Omental fat pad (tissue), 4 donors: ENCODE measurements at places on chromosomes 4 and X.

DNA sequence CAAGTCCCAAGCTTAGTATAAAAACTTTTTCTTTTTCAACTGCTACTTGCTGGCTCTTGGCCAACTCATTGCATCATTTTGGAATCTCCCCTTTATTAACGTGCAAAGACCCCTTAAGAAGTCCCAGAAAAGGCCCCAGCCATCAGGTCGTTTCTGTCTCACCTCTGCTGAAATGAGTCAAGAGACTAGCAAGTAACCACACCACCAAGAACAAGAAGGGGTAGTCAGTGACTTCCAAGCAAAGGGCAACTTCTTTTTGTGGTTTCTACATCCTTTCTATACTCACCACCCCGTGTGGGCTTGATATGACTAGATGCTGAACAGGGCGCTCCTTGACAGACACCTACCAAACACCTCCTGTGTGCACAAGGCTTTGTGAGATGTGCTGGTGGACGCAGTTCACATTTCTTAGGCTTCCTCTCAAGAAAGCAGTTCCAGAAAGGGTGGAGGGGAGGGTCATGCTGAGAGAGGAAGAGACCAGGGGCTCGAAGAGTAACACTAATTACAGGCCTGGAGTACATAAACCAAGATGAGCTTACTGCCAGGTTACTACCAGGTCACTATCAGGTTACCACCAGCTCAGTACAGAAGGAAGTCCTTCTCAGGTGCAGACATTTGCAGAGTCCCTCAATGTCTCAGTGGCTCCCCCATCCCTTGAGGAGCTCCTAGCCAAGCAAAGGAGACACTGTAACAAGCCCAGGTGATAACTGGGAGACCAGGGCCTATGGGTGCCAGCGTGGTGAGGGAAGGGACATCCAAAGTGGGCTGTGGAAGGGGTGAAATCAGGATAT lies 19.3 kb downstream of the JAKMIP1 start:
- DNase-seq = no peak

GRCh38 chrX:16671005-16671404 lies 21.0 kb downstream of the S100G start:
- DNase-seq = no peak

DNA sequence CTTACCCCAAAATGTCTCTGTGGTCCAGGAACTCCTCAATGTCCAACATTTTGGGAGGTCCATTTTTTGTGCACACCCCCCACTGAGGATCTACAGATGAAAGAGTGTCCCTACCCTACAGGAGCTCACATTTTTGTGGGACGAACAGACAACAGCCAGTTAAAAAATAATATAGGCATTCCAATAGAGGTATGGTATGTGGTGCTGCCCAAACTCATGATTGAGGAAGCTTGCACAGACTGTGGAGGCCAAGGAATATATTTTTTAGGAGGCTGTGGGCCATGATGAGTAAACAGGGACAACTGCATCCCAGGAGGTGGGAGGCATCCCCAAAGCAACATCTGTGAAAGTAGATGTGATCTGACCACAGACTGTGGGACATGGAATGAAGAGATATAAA lies 181.0 kb upstream of the HCCS start:
- no peak for DNase-seq

- DNase-seq = no peak
These were observed 40.6 kb downstream of the FAM149A start for GRCh38 chr4:186144946-186145569.

GRCh38 chrX:151393514-151393913 lies 3.5 kb upstream of the VMA21 start:
- no peak for DNase-seq

DNA sequence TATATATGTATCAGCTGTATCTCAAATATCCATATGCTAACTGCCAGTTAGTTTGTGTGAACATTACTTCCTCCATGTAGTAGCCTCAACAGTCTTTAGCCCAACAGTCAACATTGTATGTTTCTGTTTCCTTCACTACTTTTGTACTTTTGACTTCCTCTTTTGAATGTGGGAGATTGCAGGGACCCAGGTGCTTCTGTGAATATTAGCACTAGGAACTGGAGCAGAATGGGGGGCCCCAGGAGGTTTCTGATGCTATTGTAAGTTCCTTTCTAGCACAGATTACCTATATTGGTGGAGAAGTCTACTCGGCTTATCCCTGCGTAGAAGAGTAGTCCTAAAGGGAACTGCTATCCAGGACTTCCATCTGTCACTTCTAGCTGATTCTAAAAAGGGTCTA lies 2.3 kb downstream of the PLAC8 start:
- no peak for DNase-seq

GRCh38 chr4:102878901-102879300 lies 10.1 kb downstream of the CISD2 start:
- DNase-seq = no peak

DNA sequence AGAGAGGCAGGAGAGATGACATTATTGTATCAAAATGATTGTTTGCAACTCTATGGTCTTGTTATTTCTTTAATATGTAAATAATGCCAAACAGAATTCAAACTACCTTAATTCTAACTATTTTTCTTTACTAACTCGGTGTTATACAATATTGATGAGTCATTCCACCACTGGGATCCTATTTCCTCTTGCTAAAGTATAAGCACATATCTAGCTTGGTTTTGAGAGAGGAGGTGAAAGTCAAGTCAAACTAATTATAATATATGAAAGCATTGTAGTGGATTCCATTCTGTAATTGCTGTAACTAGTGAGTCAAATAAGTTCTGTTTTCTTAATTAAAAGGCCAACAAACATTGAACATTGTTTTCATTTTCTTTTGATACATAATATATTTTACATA lies 837.6 kb downstream of the PDHA2 start:
- no peak for DNase-seq

- DNase-seq = no peak
These were observed 79.4 kb upstream of the PITX2 start for GRCh38 chr4:110702326-110702725.

DNA sequence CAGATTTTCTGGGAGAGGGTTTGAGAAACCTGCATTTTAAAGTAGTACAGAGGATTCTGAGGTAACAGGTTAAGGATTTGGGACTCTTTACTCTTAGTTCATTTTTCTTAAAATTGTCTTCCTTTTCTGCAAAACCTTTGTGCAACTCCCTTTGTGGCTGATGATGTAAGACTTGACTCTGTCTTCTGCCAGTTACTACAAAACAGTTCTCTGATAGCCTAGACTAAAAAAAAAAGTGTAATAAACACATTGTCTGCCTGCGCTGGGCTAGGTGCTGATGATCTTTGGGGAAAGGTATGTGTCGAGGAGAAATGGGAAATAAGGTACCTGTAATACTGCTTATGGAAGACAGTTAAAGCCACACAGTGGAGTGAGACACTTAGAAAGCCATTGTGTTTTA lies 28.7 kb downstream of the IL13RA1 start:
- DNase-seq = no peak

DNA sequence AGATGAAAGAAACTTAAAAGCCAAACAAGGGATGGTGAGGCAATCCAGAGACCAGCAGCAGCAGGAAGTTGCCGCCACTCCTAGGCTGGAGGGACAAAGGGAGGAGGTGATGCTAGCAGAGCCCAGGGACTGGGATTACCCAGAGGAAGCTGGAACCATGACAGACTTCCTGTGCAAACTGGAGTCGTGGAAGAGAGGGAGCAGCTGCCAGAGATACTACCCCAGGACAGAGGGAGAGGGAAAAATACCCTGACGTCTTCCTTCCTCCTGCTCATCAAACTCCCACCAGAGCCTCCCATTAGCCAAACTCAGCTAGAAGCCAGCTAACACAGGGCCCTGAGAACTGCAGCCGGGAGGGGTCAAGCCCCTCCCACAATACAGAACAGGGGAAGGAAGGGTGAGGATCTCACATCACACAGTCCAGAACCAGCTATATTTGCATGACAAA lies 101.2 kb upstream of the KLF3 start:
- DNase-seq = no peak

DNA sequence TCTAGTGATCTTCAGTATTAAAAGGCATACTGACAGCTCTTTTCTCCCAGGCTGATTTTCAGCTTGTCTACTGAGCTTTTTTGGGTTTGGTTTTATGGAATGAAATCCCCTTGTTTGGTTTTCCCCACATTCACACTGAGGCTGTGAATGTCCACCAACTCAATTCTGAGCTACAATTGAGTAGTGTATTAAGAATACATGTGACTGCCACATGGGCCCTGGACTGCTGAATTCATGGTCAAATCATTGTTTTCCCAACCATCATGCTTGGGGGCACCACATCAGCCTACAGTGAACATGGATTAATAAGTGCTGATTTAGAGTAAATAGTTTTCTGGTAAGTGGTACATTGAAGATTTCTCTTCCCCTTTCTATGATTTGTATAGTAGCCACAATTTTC lies 32.4 kb downstream of the RTL9 start:
- DNase-seq = no peak

DNA sequence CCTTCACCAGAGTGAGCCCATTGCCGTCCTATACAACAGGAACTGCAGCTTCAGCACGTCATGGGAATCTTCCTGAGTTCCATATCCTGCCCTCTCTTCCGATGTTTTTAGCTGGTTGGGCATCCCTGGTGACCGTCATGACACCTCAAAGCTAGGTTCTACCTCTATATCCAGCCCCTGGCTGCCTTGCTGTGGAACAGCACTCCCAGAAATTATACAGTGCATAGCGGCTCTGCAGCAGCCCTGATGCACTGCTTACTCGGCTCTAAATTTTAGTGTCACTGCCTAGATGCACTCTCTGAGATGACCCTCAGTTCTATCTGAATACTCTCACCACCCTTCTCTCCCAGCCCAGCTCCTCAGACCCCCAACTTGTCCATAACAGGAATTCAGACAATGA lies 44.3 kb downstream of the ARHGEF38 start:
- no peak for DNase-seq

GRCh38 chr4:19329631-19330030 lies 922.1 kb upstream of the SLIT2 start:
- DNase-seq = no peak

DNA sequence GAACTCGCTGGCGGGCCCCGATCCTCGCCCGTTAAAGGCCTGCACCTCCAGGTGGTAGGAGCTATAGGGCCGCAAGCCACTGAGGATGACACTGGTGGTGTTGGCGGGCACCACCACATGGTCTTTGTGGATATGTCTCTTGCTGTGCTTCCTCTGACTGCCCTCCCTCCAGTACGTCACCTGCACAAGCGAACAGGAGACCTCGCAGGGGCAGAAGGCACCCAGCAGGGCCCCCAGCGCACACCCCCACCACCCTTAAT lies 20.7 kb downstream of the L1CAM start:
- DNase-seq = no peak

DNA sequence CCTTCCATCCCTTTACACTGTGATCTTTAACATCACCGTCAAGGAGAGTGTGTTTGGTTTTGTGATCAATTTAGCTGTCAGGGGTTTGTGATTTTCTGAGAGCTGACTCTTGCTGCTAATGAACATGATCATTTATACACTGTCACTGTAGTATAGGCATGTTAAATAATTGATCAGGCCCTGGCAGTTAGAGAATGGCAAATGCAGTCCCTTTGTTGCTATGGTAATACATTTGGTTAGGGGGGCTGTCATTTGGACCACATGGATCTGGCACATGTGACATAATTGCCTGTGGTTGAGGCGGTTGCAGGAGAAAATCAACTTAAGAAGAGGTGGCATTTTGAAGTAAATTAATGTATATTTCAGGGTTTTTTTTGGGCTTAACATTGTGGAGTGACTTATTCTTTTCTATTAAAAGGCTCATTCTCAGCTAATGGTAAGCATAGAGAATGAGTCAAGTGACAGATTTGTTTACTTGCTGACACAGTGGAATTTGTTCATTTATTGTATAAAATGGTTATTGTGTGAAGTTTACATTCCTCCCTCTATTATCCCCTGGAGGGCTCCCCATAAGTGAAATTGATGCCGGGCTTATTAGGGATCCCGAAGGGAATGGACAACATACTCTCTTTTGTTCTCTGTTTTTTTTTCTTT lies 114.0 kb downstream of the FHIP1A start:
- no peak for DNase-seq

DNA sequence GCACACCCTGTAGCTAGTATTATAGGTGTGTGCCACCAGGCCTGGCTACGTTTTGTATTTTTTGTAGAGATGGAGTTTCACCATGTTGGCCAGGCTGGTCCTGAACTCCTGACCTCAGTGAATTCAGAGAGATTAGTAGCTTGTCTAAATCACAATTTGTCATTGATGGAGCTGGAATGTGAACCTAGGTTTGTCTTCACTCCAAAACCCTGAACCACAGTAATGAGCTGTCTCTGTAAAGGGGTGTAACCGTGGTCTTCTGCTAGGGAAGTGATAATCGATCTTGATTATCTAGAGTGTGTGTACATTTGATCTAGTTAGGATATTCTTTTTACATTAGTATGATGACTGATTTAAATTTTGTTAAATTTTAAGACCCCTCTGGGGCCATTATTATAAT lies 8.3 kb downstream of the ARHGAP10 start:
- DNase-seq = no peak

DNA sequence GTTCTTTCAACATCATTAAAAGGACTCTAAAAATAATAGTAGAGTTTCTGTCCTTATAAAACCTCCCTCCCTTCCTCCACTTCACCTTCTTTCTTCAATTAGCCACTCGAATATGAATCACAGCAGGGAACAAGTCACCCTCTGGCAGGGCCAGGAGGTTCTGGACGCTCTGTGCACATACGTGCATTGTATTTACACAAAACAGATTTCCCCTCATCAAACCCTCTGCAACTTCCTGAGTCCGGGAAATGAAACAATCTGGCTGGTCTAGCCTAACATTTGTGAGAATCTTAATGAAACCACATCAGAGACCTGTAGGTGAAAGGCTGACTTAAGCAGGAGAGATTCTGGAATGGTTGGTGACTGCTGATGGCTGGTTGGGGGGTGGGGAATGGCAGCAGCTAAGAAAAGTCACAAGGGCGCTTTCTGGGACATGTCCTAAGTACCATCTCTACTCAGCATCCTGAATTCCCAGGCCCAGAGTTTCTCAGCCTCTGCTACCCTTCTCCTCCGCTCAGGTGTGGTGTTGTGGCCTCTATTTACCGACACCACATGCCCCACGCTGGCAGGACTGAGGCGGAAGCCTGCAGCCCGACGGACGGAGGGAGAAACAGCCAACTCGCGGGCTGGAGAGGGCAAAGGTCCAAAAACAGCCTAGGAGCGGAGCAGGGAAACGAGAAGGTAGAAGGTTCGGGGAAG lies 1.0 kb downstream of the ZDHHC9 start:
- no peak for DNase-seq

GRCh38 chrX:108264376-108264775 lies 172.8 kb downstream of the ATG4A start:
- DNase-seq = no peak

DNA sequence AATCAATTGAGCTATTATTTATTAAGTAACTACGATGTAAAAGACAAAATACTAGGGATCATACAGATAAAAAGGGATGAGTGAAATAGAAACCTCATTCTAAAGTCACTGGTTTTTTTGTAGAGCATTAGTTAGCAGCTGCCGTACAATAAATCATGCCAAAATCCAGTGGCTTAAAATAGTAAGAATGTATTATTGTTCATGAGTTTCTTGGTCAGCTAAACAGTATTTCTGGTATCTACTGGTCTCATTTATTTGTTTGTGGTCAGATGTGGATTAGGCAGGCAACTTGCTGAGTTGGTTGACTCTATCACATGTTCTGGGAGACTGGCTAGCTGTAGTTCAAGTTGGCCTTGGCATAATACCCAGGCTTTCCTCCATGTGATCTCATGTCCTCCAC lies 667.3 kb downstream of the GALNTL6 start:
- no peak for DNase-seq
